ENCODE measurements at places on chromosomes 2 and 18. TPM values are rescaled to one million over a fixed set of nuclear protein-coding genes. Genes with fewer than 3 reads are reported as not detected.

The SLC38A11 gene
- polyA plus RNA-seq = not detected

The LYPD6B gene
- 17.0 TPM for polyA plus RNA-seq

The CRYBA2 gene
- not detected for polyA plus RNA-seq

The IL1A gene
- not detected for polyA plus RNA-seq

The IRS1 gene
- polyA plus RNA-seq = 16.5 TPM

The FIGN gene
- 0.74 TPM for polyA plus RNA-seq

The CAPN14 gene
- polyA plus RNA-seq = 0.08 TPM

The ALK gene
- 0.55 TPM for polyA plus RNA-seq

The SCYGR7 gene
- not detected for polyA plus RNA-seq

The SNTG2 gene
- polyA plus RNA-seq = not detected

The STAT4 gene
- polyA plus RNA-seq = 0.12 TPM

The PSD4 gene
- polyA plus RNA-seq = 0.35 TPM

The MAP3K20 gene
- polyA plus RNA-seq = 8.5 TPM

The ACMSD gene
- not detected for polyA plus RNA-seq

The KIF5C gene
- 4.7 TPM for polyA plus RNA-seq

The GALNT14 gene
- polyA plus RNA-seq = 1.6 TPM

The CRYGC gene
- 0.31 TPM for polyA plus RNA-seq

The VWC2L gene
- polyA plus RNA-seq = not detected

The CHN1 gene
- polyA plus RNA-seq = 46.9 TPM

The KCNG2 gene
- polyA plus RNA-seq = not detected

The SSB gene
- polyA plus RNA-seq = 80.3 TPM

The LOXHD1 gene
- polyA plus RNA-seq = not detected

The RAX gene
- polyA plus RNA-seq = not detected

The LONRF2 gene
- 2.4 TPM for polyA plus RNA-seq

The LINC00305 gene
- not detected for polyA plus RNA-seq

The CD8A gene
- 0.08 TPM for polyA plus RNA-seq

The CROCC2 gene
- polyA plus RNA-seq = not detected

The B3GNT7 gene
- 0.12 TPM for polyA plus RNA-seq

The OSR1 gene
- polyA plus RNA-seq = 48.7 TPM

The MAP3K19 gene
- polyA plus RNA-seq = not detected

The TAF4B gene
- 1.3 TPM for polyA plus RNA-seq
